T-cell (primary cell): ENCODE measurements at places on chromosomes 7 and 10.

- no peak for DNase-seq
Observed at GRCh38 chr7:137965942-137966640, 35.8 kb downstream of the CREB3L2 start.

- no peak for DNase-seq
Observed at GRCh38 chr10:86295351-86295750, 71.2 kb downstream of the GRID1 start.

DNA sequence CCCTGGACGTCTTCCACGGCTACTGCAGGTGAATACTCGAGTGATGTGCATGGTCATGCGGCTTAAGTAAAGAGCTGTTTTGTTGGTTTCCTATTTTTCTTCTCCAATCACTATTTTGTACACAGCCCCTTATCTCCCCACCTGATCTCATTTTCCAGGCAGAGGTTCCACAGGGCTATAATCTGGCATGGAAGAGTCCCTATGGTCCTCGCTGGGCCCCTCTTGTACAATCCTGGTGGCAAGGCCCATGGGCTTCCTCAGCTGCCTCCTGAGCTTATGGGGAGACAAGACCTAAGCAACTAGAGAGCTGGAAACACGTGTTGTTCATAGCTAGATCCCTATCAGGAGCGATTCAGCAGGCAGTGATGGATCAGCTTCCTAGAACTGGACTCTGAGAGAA lies 181.3 kb upstream of the ADO start:
- DNase-seq: no peak

DNA sequence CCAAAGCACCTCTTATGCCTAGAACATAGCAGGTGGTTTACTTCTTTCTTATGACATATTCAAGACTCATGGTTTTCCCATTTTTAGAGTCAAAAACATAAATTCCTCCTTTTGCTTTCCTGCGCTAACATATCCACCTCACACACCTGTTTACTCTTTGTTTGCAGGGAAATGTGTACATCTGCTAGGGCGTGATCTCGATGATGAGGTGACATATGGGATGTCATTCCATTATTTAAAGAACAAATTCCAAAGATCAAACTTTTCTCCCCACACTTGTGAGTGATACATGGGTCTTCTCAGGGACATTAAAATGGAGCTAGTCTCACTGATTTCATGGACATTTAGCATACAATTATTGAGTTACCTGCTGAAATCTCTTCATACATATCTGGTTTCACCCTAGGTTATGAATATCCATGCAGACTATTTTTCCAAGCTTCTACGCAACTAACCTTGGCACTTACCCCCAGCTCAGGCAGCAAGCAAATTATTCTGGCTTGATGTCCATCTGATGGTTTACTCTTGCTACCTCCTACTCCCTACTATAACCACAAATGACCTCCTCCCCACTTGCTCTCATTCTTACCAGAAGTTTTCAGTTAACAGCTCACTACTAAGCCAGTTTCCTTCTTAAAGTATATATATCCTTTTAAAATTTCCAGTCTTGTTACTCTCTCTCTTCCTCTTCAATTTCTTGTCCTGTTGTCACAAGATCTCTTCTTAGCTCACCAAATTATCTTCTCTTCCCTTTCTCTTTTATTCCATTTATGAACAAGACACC lies 208.5 kb downstream of the RNLS start:
- no peak for DNase-seq

DNA sequence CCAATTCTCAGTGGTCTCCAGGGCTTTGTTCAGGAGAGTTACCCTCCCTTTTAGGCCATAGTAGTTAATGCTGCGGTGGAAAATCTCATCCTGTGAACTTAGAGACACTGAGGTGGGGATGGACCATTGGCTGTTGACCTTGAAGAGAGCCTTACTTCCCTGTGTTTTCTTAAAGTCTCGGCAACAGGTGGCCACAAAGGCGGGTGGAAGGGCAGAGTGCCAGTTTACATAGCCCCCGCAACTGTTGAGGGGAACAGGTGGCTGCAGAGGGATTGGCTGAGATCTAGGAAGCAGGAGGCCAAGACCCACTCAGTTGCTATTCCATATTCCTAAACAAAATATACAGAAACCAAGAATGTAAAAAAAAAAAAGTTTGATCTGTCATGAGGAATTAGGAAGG lies 160.6 kb downstream of the ST7 start:
- DNase-seq: no peak

- no peak for DNase-seq
Observed at GRCh38 chr7:47506382-47507339, 75.2 kb downstream of the TNS3 start.

- DNase-seq: no peak
Observed at GRCh38 chr7:106072715-106073091, 39.4 kb downstream of the SYPL1 start.

DNA sequence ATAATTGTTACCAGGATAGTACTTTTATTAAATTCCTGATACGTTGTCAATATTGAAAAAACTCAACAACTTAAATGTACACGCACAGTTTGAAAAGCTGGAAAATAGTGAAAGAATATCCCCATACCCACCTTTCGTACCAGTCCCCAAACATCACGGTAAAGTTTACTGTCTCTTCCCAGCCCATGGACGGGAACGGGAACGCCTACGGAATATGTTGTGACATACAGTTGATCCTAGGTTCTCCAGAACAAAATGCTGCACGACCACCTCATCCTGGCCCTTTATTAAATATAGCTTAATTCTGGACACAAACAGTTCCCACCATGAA lies 527 bp upstream of the BCAP29 start:
- DNase-seq: no peak

GRCh38 chr10:1251769-1252168 lies 195.6 kb downstream of the WDR37 start:
- DNase-seq: no peak

GRCh38 chr7:31878875-31879274 lies 191.3 kb downstream of the PDE1C start:
- DNase-seq: no peak

DNA sequence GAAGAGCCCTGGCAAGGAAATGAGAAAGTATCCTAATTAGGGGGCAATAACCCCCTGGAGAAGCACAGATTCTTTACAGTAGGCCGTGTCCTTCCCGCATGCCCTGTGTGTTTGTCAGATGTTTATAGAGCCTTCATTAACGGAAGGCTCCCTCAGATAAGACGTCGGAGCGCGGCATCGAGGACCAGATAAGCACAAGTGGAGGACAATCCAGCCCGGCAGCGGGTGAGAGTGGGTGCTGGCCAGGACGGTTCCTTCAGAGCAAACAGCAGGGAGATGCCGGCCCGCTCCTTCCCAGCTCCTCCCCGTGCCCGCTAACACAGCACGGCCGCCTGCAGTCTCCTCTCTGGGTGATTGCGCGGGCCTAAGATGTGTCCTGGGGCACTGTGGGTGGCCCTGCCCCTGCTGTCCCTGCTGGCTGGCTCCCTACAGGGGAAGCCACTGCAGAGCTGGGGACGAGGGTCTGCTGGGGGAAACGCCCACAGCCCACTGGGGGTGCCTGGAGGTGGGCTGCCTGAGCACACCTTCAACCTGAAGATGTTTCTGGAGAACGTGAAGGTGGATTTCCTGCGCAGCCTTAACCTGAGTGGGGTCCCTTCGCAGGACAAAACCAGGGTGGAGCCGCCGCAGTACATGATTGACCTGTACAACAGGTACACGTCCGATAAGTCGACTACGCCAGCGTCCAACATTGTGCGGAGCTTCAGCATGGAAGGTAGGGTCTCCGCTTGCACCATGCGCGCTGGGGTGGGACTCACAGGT lies at the start of gene GDF2:
Gene GDF2, plus strand, starts transcription at position 155 of the 762 bp plus-strand sequence. Its CDS starts 215 bp downstream, at position 370.
- no peak for DNase-seq

DNA sequence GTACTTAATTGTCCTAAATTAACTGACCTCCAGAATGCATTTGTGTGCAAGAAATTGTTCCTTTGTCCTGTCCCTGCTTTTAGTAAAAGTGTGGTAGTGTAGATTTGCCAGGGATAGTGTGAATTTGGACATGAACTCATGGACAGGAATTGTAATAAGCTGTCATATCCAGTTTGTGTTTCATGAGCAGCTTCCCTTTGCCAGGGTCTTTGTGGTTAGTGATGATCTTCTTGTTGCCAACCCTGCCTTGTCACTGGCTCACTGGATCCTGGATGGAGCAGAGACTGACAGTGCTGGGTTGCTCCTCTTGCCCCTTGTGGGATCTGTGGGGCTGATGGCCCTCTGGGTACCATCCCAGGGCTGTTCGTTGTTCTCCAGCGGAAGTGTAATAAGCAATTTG lies 110.1 kb downstream of the CCNY start:
- DNase-seq: no peak

DNA sequence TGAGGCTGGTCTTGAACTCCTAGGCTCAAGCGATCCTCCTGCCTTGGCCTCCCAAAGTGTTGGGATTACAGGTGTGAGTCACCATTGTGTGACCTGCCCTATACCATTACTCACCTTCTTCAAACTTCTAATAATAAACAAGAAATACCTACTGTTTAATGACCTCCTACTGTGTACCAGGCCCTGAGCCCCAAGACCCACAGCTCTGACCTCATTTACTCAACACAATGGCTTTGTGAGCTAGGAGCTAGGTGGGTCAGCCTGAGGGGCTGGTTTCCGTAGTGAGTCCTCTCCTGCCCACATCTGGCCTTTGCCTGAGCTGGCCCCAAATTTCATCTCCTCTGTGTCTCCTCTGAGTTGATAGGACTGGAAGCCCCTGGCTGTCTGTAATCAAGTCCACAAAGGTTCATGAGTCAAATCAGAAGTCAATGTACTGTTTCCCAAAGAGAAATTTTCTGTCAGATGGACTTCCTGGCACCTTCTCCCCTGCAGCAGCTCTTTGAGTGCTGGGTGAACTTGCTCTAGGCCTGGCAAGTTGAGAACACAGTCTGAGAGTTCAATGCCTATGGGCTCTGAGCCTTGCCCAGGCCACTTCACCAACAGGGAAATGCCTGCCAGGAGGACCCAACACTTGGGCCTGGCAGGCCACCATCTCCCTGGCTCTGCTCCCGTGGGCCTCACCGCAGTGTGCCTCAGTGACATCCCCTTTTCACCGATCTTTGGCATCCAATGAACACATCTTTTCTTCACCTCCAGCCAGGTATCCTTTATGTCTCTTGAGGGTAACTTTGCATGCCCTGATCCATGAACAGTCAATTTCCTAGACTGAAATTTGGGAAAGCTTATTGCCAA lies 24.0 kb downstream of the NEURL1 start:
- no peak for DNase-seq

GRCh38 chr10:9357471-9357870 lies 1303.0 kb downstream of the GATA3 start:
- DNase-seq: no peak

DNA sequence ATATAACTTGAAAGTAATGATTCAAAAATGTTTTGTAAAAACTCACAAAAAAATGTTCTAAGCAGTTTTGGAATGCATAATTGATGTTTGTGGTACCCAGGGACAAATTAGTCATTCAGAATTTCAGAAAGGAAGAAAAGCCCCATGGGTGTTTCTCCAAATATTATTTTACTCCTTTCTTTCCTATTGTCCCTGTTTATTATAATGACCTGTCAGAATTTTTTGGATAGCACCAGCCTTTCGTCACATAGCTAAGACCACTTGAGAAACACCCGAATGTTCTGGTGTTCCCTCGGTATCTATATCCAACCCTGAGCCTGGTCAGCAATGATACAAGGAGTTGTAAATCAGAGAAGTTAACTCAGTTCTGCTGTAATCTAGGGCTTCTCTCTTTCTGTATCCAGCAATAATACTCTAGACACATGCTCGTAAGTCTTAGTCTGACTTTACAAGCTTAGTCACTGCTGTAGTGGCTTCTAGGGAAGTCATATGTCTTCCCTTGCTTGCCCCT lies 64.8 kb upstream of the MEOX2 start:
- no peak for DNase-seq

- DNase-seq: no peak
Observed at GRCh38 chr10:14612873-14613587, 161.7 kb downstream of the FAM107B start.

DNA sequence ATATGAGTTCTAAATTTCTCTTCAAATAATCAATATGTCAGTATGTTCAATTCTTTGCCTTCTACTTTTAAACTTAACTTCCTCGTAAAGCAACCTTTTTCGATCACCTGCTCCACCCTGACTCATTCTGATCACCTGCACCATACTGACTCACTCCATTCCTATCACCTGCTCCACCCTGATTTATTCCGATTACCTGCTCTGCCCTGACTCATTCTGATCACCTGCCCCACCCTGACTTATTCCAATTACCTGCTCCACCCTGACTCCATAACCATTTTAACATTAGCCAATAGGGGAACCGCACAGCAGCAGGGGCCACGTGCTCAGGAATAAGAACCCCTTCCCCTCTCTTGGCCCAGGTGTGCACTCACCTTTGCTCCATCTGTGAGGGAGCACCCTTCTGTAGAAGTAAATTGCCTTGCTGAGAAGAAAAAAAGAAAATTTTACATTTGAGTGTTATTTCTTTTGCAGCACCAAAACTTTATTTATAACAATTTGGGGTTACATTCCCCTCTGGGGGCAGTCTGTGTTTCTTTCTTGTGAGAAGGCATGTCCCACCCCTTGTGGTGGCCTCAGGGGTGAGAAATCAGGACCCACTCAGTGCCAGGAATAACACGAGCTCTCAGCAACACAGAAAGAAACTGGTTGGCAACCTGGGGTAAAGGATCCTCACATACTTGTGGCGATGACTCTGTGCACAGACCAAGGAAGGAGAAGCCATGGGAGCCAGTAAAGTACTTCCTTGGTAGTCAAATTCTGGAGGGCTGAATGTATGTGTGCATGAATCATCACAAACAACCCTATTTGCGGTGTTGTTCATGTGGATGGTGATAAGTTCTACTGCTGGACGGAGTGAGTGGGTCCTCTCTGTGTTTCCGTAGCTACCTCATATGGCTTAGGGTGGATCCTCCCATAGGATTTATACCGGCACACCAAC lies 29.4 kb upstream of the PPP1R9A start:
- DNase-seq: no peak

- no peak for DNase-seq
Observed at GRCh38 chr7:71298378-71298777, 166.4 kb downstream of the GALNT17 start.

- DNase-seq: no peak
Observed at GRCh38 chr7:45033261-45033930, 33.4 kb downstream of the CCM2 start.

- DNase-seq: no peak
Observed at GRCh38 chr7:22771872-22772228, 44.9 kb downstream of the IL6 start.

DNA sequence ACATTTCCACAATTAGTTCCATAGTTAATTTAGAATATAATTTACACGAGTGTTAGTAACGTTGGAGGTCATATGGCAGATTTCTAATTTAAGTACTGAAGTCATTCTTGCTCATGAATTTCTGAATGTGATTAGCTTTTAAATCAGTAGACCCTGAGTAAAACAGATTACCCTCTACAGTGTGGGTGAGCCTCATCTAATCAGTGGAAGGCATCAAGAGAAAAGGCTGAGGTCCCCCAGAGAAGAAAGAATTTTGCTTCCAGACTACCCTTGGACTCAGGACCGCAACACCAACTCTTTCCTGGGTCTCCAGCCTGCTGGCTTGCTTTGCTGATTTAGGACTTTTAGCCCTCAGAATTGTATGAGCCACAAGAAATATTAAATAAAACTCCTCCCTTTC lies 33.2 kb downstream of the IFT22 start:
- no peak for DNase-seq

- no peak for DNase-seq
Observed at GRCh38 chr10:13189961-13190360, 28.6 kb downstream of the MCM10 start.
